ENCODE measurements at places on chromosomes 7 and 10. TPM values are rescaled to one million over a fixed set of nuclear protein-coding genes. Genes with fewer than 3 reads are reported as not detected.

Gene CARD11
- 108 TPM for total RNA-seq

Gene PNLIPRP1
- not detected for total RNA-seq

Gene MSS51
- total RNA-seq: 1.9 TPM

Gene MOGAT3
- not detected for total RNA-seq

Gene FAM170B
- not detected for total RNA-seq

Measured in activated CD4-positive, alpha-beta T cell treated with anti-CD3 and anti-CD28 coated beads for 36 hours (primary cell).